Activated T-cell treated with anti-CD3 and anti-CD28 coated beads for 48 hours (primary cell): ENCODE measurements at places on chromosomes 4 and X.

- no peak for DNase-seq
Measured at GRCh38 chr4:8151165-8151650, 7.4 kb downstream of the ABLIM2 start.

DNA sequence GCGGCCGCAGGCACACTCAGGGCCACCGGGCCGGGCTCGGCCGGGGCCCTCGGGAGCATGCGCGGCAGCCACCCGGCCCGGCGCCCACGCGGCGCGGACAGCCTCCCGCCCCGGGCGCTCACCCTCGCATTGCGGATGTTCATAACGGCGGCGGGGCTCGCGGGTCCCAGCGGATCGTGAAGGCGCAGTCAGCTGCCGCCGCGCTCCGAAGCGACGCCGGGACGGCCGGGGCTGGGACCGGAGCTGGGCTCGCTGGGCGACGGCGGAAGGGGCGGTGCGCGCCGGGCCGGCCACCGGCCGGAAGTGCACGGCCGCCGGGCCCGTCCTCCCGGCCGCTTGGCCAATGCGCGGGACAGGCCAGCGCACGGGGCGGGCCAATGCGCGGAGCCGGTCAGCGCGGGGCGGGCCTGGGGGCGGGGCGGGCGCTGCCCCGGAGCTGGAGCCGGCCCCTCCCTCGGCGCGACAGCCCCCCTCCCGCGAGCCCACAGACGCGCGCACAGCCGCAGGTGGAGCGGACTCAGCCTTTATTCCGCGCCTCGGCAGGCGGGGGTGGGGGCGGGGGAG, at the start of gene NAA10:
Gene NAA10 (minus strand): TSS at position 276 of the 564 bp plus-strand sequence. CDS start 133 bp downstream, at position 143.
- peak; percentile 71 for DNase-seq

GRCh38 chr4:133869486-133869885, 332.1 kb downstream of the PABPC4L start:
- no peak for DNase-seq

DNA sequence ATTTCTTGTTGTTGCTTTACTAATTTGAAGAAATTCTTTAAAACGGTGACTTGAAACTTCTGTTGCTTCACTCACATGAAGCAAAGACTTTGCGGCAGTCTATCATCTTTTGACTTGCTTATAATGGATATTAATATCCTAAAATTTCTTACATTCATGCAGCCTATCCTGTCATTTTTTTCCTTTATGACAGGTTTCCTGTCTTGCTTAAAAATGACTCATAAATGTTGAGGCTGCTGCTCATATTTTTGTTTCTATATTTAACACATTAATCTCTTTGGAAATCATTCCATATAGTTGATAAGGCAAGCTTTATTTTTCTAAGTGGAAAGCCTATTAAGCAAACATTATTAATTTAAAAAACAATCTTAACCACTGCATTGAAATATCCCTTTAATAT, 176.6 kb upstream of the GALNTL6 start:
- DNase-seq = no peak

GRCh38 chr4:88163336-88163735, 4.9 kb upstream of the ABCG2 start:
- DNase-seq = no peak

DNA sequence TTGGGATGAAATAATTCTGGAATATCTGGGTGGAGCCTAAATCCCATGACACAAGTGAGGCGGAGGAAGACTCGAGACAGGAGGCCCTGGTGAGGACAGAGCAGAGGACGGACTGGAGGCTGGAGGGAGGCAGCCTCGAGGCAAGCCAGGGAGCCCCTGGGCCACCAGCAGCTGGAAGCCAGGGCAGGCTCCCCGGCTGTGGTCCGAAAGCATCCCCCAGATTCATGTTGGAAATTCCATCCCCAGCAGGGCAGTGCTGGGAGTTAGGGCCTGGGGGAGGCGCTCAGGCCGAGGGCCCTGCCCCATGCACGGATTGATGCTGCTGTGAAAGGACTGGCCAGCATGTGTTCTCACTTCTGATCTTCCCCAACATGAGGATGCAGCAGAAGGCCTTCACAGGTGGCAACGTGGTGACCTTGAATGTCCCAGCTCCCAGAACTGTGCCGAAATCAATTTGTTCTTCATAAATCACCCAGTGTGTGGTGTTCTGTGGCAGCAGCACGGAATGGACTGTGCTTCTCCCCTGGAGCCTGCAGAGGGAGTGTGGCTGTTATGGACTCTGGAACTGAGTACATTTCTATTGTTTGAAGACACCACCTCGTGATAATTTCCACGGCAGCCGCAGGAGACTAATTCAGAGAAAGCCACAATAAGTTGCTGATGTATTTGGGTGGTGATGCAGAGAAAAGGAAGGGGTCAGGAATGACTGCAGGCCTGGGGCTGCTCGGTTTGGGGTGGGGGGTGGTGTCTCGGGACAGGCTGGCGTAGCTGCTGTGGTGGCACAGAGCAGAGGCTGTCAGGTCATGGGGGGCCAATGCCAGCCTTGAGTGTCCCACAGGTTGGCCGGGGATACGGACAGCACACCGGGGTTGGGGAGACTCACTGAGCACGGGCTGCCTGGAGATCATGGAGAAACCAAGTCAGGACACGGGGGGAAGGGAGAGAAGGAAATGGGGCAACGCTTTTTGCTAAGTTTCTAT, 56.9 kb downstream of the PCGF3 start:
- no peak for DNase-seq
